CD8-positive, alpha-beta T cell (primary cell): ENCODE measurements at places on chromosomes 3 and 15.

DNA sequence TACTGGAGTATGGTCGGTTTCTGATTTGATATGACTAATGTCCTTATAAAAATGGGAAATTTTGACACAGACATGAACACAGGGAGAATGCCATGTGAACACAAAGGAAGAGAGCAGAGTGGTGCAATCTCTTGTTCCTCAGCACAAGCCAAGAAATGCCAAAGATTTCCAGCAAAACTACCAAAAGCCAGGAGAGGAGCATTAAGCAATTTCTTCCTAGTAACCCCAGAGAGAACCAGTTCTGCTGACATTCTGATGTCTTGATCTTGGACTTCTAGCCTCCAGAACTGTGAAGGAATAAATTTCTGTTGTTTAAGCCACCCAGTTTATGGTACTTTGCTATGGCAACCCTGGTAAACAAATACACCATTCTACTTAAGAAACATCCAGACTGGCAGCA is 227.8 kb upstream of the MRPL3 start:
- DNase-seq = no peak

DNA sequence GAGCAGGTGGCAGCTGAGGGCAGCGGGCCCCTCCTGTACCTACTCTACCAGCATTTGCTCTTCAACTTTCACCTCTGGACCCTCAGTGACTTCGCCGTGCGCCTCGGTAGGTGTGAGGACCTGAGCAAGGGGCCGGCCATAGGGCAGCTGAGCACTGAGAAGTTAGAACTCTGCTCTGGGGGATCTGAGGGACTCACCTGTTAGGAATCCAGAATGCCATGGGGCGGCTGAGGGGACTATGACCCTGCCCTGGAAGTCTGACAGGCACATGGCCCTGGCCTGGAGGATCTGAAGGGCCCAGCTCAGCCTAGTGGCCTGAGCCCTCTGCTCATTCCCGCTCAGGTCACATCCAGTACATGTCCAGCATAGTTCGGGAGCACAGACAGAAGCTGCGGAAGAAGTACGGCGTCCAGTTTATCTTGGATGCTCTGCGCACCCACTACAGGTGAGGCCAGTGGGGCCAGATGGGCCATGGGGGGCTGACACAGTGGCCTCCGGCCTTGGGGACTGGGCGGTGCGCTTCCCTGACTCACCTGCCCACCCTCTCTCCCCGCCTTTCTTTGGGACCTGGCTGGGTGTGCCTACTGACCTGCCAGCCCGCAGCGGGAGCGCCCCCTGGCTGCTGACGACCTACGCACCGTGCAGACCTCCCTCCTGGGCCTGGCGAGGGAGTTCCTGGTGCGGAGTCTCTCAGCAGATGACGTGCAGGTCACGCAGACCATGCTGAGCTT is 18.8 kb downstream of the NBEAL2 start:
- DNase-seq = peak; percentile 87

DNA sequence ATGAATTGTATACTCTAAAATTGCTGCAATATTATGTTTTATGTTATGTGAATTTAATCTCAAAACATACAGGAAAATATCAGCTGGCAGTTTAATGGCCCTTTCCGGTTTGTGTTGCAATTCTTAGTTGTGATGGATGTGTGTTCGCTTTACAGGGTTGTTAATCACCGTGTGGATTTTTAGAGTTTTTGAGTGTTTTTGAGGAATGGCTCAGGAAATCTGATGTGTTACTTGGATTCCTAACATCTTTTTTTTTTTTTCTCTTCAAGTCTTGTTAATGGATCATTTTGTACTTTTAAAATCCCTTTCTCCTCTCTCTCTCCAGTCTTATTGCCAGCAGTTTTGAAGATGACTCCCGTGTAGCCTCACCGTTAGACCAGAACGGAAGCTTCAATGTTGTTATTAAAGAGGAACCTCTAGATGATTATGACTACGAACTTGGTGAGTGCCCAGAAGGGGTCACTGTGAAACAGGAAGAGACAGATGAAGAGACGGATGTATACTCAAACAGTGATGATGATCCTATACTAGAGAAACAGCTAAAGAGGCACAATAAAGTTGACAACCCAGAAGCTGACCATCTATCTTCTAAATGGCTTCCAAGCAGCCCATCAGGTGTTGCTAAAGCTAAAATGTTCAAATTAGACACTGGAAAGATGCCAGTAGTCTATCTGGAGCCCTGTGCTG is 35.7 kb downstream of the MGA start:
- DNase-seq = peak; percentile 52

DNA sequence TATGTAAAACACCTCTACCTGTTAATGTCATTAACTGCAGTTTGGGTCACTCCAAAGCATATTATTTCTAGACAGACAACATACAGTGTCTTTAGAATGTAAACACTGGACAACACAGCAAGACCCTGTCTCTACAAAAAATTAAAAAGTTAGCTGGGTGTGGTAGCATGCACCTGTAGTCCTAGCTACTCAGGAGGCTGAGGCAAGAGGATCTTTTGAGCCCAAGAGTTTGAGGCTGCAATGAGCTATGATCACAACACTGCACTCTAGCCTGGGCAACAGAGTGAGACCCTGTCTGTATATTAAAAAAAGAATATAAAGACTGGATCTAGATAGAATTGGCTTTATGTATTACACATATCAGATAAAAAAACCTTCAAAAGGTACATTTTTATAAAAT is 20.0 kb upstream of the SPESP1 start:
- DNase-seq = no peak

DNA sequence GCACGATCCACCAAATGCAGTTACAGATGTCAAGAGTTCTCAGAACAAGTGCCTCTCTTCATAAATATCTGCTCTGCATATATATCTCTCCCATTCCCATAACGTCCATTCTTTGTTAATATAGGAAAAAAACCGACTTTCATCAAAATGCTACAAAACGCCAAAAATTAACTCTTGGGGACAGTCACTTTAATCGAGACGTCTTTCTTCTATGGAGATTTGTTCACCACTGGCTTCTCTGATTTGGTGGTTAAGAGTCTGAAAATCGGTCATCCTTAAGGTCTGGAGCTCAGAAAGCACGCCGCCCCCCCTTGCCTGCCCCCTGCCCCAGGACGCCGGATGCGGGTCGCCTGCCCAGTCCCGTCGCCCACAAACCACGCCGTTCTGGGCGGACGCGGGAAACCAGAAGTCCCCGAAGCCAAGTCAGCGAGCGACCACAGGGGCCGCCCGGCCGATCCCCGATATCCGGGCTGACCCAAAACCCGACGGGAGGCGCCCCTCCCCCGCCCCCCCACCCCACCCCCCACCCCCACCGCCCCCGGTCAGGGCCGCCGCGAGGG is 252.7 kb downstream of the TJP1 start:
- DNase-seq = no peak

DNA sequence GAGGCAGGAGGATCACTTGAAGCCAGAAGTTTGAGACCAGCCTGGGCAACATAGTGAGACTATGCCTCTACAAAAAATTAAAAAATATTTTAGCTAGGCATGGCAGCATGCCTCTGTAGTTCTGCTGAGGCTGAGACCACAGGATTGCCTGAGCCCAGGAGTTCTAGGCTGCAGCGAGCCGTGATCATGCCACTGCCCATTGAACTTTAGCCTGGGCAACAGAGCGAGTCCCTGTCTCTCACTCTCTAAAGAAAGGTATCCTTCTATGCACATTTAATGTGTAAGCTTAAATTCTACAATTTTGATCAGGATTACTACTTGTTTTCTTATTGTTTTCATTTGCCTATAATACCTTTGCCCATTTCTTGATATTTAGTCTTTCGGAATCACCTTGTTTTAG is 26.8 kb downstream of the GALK2 start:
- no peak for DNase-seq

DNA sequence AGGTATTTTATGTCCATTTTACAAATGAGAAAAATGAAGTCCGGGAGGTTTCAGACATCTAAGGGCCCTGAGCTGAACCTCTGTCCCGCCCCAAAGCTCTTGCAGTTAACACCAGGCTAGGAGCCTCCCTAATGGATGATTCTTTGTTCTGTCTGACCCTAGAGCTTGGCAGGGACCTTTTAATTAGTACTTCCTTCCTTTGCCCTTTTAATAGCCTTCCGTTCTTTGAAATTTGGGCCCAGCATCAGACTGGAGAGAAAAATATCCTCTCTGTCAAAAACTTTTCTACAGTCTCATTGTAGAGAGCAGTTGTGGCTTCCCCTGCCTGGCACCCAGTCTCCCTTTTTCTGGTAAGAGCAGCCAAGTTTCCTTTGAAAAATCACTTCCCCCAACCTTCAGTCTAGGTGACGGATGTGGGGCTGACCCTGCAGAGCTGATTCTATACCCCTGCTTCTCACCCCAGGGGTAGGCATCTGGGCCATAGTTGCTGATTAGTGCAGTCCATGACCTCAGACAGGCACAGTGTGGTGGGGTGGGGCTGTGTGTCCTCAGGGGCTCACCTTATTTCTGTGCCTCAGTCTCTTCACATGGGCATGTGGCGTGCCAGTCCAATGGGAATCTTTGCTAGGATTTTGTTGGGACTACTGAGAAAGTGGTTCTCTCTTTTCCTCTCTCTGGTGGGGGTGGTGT is 220.4 kb downstream of the ADAMTS9 start:
- no peak for DNase-seq

DNA sequence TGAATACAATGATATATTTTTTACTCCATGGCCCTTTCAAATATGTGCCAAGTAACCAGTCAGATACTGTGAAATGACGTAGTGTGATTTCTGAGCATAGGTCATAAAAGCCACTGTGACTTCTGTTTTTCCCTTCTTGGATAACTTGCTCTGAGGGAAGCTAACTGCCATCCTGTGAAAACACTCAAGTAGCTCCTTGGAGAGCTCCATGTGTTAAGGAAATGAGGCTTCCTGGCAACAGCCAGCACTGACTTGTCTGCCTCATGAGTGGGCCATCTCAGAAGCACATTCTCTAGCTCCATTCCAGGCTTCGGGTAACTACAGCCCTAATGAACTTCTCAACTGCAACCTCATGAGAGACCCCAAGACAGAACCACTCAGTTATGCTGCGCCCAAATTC is 9.5 kb upstream of the CCDC80 start:
- no peak for DNase-seq

- DNase-seq = no peak
Measured at GRCh38 chr3:153789380-153789779, 331.8 kb upstream of the ARHGEF26 start.

DNA sequence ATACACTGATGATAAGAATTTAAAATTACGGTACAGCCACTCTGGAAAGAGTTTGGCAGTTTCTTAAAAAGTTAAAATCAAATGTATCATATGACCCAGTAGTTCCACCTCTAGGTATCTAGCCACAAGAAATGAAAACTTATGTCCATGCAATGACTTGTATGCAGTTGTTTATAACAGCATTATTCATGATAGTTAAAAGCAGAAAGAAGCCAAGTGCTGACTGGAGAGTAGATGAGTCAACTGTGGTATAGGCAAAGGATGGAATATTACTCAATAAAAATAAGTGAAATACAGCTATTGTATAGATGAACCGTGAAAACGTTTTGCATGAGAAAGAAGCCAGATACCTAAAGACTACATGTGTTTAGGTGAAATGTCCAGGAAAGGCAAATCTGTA is 14.8 kb downstream of the GPR87 start:
- no peak for DNase-seq

DNA sequence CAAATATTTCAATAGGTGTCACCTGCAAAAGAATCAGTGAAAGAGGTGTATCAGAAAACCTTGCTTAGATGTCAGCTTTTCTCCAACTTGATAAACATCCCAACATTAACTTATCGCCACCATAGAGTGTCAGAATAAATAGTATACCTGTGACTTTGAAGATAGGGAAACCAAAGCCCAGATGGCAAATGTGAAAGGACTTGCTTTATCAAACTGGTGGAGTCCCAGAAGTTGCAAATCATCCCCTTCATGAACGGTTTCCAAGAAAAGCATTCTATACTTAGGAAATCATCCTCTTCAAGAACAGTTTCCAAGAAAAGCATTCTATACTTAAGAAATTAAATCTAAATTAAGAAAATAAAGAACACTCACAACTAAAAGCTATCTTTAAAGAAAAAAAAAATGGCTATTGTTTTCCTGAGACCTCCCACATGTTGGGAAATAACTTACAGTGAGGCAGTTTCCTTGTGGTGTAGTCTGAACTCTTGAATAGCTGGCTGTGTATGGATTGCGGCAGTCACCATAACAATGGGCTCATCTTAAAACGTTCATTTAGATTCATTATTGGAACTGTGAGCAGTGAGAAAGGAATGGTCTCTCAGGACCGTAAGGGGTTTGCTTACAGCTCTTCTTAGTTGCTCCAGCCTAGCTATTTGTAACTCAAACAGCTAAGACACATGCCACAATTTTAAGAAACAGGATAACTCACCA is 56.5 kb downstream of the GHSR start:
- no peak for DNase-seq

DNA sequence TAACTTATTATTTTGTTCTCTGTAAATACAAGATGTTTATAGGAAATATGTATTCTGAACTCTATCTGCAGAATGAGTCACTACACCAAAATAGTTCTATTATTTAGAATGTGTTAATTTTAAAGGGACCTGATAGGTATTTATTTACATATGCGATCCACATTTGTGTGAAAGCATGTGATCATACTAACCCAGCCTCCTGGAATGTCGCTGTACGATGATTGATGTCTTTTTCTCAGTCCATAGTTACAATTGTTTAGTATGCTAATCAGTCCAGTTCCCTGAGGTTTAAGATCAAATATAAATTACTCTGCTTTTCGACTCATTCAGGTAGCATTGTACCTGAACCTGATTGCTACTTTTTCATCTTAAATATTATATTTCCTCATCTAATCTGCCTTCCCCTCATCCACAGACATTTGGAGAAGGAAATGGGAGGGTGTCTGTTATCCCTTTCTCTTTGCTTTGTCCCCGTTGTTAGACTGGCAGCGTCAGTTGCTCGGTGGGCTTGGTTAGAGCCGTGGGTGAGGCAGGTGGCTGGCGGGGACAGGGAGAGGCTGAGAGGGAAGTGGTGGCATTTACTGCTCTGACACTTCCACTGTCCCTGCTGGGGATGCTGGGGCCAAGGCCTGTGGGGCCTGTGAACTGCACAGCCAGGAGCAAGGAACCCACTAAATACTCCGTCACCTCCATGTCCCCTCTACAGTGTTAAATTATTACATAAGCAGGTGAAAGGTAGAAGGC is 27.8 kb upstream of the NR2E3 start:
- no peak for DNase-seq

DNA sequence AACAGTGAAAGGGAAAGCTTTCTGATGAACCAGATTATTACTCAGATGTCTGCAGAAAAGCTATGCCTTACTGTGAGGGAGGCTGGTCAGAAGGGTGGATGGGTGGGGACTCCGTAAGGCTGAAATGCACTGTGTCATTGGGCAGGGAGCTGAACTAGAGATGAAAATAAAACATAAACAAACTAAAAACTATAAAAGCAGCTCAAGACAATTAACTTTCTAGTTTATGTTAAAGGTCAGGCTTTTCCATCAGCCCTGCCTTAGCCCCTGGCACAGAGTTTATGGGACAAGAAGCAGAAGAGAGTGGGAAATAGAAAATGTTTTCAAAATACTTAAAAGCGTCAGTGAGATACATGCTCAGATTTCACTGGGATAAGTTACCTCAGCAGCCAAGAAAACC is 310.0 kb upstream of the UBE2E2 start:
- no peak for DNase-seq

GRCh38 chr3:141051443-141052200 is 475 bp downstream of the SPSB4 start:
- DNase-seq = no peak
